ENCODE measurements at places on chromosomes 16 and 17.
A peak's percentile ranks its signal among the peaks of the same experiment; 100 is the strongest.

GRCh38 chr17:9291912-9292560 is 270.7 kb downstream of the NTN1 start:
- DNase-seq: peak; percentile 15

- DNase-seq: no peak
Observed at GRCh38 chr17:52156576-52157570, 1.6 kb downstream of the CA10 start.

DNA sequence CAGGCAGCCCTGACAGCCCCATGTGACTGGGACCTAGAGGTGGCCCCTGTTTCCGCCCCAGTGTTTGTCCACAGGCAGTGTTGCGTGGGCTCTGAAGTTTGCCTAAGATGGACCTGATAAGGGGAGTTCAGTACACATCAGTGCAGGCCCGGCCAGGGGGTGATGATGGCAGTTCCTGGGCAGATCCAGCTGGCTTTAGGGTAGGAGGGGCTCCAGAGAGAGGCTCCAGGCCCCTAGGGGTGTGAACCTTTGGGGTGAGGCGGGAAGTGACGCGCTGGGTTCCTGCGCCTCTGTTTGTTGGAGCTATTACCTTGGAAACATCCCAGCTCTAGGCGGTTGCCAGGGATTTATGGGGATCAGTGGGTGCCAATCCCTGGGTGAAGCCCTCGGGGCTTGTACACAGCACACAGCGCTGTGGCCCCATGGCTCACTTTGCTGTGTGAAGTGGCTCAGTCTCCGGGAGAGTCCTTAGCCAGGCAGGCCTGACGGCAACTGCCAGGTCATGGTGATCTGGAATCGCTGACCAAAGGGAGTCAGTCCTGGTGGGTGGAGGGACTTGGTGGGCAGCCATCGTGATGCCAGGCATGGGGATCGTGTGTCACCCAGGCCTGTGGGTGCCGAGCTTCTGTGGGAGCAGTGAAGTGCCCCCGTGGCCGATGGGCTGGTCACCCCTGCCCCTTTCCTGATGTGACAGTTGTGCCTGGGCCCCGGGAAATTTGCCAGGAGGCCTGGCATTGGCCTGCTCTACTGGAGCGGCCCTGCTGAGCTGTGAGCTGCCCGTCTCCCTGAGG is 146.1 kb downstream of the SEC14L1 start:
- no peak for DNase-seq

- DNase-seq: no peak
Observed at GRCh38 chr17:8825802-8826201, 26.6 kb upstream of the MFSD6L start.

GRCh38 chr17:76504117-76504516 is 2.9 kb upstream of the RHBDF2 start:
- no peak for DNase-seq

- no peak for DNase-seq
Observed at GRCh38 chr16:67278773-67279295, 498 bp upstream of the PLEKHG4 start.

DNA sequence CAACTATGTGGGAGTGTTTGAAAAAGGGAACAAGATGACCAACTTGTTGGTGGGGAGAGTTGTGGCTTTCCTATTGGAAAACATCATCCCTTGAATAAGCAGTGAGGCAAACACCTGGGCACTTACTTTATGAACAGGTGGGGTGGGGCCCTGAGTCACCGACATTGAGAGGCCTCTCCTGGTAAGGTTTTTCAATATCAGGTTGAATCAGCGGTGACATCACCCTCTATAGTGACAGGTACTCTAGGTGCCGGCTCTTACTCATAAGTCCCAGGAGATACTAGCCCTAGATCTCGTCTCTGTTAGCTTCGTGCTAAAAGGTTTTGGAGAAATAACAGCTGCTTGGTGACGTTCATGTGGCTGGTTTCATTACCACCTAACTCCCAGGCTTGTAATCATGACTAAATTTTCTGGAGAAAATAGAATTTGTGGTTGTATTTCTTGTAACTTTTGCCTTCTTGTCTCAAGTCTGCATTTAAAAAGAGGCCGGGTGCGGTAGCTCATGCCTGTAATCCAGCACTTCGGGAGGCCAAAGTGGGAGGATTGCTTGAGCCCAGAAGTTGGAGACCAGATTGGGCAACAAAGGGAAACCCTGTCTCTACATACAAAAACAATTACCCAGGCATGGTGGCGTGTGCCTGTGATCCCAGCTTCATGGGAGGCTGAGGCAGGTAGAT is 19.3 kb downstream of the CDH1 start:
- no peak for DNase-seq

DNA sequence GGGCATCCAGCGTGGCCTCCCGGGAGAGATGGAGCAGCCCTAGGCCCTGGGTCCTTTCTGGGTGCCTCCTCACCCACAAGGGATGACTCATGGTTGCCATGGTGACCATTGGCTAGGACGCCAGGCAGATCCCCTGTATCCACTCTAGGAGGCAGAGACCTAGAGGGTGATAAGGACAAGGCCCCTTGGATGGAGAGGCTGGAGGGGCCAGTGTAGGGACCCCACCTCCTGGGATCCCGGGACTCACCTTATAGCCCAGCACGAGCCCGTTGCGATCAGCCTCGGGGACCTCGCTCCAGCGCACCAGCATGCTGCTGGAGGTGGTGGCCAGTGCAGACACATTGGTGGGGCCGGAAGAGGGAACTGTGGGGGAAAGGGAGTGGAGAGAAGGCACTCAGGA is 82.2 kb upstream of the CDC42EP4 start:
- DNase-seq: peak; percentile 21

DNA sequence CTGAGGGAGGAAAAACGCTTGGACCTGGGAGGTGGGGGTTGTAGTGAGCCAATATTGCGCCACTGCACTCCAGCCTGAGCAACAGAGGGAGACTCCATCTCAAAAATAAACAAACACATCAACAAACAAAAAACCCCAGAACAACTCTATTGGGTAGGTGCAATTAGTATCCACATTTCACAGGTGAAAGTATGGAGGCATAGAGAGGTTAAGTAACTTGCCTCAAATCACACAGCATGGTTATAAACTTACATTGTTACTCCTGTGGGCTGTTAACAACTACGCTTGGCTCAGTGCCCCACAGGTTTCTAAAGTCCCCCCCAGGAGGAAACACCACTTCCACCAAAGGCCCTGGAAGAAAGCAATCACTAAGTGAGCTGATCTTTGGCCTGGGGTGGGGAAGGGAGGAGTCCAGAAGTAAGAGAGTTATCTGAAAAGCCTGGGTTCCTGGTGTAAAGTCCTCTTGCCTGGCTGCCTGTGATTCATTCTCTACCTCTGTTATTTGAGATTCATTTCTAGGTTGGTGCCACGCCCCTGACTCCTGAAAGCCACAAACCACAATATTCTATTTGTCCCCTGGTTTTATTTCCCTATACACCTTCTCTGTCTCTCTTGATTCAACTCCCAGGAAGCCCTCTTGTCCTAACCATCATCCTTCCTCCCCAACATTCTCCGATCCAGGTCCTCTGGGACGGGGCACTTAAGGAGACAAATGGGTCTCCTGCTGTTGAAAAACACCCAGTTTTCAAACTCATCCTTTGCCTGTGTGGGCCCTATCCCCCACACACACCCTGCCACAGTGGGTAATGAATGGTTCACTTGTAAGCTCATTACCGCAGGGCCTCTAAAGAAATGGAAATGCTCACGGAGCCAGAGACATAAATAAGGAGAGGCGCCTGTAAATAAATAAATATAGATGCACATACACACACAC is 195.4 kb downstream of the XYLT1 start:
- DNase-seq: no peak

DNA sequence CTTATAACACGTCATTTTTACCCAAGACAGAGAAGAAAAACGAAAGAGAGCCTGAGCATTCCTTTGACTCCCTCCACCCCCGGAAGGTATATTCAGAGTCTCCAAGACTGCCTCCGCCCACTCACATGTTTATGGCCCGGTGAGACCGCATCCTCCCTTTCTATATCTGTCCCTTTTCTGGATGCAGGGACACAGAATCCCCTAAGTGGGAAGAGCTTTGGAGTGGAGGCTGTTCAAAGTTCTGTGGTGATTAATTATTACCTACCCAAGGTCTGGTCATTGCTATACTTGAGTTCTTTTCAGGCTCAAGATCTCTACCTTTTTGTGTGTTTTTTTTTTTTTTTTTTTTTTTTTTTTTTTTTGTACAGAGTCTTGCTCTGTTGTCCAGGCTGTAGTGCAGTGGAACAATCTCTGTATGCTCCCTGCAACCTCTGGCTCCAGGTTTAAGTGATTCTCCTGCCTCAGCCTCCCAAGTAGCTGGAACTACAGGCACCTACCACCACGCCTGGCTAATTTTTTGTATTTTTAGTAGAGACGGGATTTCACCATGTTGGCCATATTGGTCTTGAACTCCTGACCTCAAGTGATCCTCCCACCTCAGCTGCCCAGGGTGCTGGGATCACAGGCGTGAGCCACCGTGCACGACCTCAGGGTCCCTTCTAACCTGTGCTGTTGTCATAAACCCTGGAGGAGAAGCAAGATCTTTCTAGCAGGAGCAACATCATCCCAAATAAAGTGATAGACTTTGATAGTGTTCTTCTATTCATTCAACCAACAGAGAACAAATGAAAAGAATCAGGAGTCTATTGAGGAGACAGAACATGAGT is 407.1 kb downstream of the WWOX start:
- no peak for DNase-seq

GRCh38 chr17:3798273-3799180 is 2.5 kb downstream of the ITGAE start:
- DNase-seq: no peak

- DNase-seq: no peak
Observed at GRCh38 chr17:81092518-81093095, 57.7 kb downstream of the BAIAP2 start.

GRCh38 chr16:19687279-19687678 is 30.7 kb downstream of the KNOP1 start:
- no peak for DNase-seq

DNA sequence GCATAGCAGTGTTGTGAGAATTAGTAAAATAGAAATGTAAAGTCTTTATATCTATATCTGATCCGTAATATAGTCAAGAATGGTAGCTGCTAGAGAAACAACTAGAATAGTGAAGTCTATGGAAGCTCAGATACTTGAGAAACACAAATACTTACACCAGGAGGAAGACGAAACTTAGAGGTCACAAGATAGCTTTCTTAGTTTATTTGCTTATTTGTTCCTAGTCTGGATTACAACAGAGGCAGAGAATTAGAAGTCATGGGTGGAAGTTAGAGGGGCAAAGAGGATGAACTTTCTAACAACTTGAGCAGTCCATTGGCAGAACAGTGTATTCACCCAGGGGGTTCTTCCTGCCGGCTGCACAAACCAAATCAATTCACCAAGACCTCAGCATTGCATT is 13.9 kb downstream of the GNGT2 start:
- no peak for DNase-seq

- DNase-seq: no peak
Observed at GRCh38 chr17:40022497-40022896, 7.3 kb downstream of the CSF3 start.

- DNase-seq: no peak
Observed at GRCh38 chr17:50699410-50699809, 8.3 kb downstream of the ANKRD40 start.

DNA sequence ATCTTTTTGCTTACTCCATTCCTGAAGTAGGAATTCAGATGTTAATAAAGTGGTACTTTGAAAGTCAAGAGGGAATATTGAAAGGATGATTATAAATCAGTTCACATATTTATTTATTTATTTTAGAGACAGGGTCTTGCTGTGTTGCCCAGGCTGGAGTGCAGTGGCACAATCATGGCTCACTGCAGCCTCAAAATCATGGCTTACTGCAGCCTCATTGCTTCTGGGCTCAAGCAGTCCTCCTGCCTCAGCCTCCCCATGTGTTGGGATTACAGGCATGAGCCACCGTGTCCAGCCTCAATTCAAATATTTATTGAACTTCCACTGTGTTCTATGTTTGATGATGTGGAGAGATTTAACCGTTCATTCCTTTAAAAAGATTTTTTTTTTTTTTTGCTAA is 6.6 kb downstream of the NDEL1 start:
- DNase-seq: no peak

DNA sequence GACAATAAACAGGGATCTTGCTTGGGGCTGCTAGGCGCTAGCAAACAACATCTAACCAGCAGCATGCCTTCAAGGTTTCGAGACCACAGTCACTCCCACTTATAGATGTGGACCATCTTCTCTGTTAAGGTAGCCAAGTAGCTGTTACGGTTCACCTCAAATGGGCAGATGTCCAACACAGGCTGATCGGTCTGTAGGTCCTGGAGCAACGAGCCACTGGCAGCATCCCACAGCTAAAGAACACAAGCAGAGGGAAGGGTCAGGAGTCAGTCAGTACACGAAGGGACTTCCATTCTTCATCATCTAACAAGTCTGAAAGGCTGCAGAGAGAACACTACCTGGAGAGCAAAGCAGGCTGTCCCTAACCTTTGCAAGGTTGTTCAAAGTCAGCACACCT is 16.9 kb upstream of the GLG1 start:
- no peak for DNase-seq

- DNase-seq: peak; percentile 97
Observed at GRCh38 chr17:48055531-48056245, 7.5 kb downstream of the NFE2L1 start.

GRCh38 chr16:1786242-1787055 is 3.7 kb downstream of the NUBP2 start:
- no peak for DNase-seq

DNA sequence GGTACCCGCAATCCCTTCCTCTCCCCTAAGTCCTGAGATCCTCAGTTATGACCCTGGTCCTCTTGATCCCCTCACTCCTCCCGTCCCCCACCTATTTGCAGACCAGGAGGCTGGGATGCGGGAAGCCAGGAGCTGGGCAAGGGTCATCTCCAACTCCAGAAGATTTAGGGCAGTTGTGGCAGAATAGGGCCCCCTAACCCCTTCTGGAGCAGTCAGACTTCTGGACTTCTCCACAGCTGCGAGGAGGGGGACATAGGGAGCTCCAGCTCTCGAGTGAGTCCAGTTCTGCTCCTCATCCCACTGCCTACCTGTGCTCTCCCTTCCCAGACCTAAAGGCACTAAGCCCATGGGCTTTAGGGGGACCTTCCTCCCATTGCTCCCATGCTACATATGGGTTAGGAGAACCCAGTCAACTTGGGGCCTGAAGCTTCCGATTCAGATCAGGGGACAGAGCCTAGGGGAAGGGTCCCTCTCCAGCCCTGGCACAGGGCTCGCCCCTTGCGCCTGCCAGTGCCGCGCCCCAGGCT is 1.3 kb downstream of the WNK4 start:
- no peak for DNase-seq

DNA sequence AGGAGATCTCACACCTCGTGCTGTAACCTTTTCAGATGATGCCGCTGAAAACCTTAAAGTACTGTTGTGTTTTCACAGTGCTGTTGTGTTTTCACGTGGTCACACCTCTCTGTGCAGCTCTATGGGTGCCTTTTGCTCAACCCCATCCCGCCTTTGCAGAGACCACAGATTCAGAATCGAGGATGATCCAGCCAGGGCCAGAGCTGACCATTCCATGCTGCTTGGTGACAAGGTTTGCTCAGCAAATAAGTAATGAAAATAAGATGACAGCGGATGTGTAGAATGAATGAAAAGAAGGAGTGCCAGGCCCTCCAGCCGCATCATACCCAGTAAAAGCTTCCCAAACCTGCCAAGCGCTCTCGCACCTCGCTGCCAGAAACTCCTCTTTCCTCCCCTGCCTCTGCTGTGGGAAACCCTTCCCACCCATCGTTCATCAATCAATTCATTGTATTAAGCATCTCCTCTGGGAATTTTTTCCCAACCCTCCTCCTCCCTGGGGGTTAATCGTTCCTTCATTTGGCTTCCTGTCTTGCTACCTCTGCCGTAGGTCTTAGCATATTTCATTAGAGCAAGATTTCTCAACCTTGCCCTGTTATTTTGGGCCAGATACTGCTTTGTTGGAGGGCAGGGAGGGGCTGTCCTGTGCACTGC is 93.4 kb upstream of the CRHR1 start:
- DNase-seq: no peak
